ENCODE measurements at places on chromosomes 12 and 14.

DNA sequence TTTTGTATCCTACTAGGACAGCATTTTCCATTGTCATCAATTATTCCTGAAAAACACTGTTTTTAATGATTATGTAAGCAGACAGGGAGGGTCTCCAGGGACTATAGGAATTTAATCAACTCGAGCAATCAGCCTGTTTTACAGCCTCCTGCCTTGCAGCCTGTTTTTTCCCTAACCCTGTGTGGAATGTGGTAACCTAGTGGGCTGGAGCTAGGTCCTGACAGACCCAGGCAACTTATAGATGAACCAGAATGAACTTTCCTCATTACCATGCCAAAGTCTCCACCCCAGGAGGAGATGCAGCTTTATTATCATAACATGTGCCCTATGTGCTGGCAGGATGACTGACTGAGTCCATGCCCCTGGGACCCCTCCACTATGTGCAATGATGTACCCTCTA is 375.1 kb downstream of the BMP4 start:
- no peak for DNase-seq

- no peak for DNase-seq
Observed at GRCh38 chr14:65052832-65053231, 49.5 kb downstream of the MAX start.

GRCh38 chr12:57887631-57888408 is 41.3 kb upstream of the CTDSP2 start:
- no peak for DNase-seq

DNA sequence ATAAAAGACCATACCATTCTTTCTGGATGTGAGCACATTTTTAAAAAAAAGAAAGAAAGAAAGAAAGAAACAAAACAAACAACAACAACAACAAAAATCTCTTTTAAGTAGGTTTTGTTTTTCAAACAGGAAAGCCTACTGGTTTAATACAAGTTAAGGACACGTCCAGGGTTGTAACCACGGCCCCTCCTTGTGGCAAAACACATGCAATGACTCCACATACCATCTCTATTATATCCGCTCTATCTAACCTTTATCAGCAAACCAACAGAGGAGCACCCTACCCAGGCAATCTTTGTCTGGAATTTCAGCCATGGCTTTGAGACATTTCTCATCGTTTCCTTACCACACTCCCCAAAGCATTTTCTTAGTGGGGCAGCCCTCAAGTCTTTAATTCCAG is 360.5 kb upstream of the TMPO start:
- peak; percentile 55 for DNase-seq

DNA sequence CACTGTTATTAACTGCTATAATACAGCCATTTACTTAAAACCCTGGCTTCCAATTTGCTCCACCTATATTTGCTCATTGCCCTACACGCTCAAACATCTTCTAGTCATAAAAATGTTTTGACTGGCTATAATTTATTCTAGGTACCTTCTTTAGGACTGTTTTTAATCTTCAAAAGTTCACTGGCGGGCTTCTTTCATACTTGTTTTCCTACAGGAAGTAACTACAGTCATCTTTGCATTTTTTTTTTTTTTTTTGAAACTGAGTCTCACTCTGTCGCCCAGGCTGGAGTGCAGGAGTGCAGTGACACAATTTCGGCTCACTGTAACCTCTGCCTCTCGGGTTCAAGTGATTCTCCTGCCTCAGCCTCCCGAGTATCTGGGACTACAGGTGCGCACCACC is 32.5 kb downstream of the MPHOSPH9 start:
- no peak for DNase-seq

- no peak for DNase-seq
Observed at GRCh38 chr14:102726191-102726949, 50.9 kb upstream of the TRAF3 start.

DNA sequence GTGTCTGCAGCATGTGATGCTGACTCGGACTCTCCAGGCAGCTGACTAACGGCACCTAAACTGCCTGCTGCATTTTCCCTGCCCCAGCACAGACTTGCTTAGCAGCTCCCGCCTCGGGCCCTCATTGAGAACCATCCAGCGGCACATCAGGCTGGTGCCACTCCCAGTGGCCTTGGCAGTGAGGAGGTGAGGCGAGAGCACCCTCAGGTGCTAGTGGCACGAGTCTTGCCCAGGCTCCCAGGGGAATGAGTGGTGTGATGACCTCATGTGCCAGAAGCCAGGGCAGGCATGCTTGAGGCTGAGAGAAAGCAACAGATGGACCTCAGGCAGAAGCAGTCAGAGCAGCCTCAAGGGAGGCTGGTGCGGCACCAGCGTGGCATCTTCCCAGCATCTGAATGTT is 60.2 kb downstream of the PRKCH start:
- no peak for DNase-seq

- no peak for DNase-seq
Observed at GRCh38 chr12:47754881-47755280, 3.8 kb downstream of the RAPGEF3 start.

DNA sequence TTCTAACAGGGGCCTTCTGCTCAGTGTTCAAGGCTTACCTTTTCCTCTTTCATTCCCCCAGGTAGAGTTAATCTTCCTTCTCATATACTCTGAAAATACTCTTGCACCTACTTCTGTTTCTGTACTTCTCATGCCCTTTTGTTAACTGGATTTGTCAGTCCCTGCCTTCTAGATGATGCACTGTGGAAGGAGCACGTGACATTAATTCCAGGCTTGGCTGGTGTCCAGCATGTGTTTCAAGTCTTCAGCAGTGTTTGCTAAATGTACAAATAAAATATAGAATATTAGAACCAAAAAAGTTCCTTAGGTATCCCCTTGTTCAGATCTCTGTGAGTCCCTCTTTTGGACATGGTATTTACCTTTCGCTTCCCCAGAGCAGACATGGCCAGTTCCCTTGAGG is 27.9 kb upstream of the EVL start:
- DNase-seq: no peak

- no peak for DNase-seq
Observed at GRCh38 chr12:53870117-53870516, 68.5 kb upstream of the HOXC13 start.

DNA sequence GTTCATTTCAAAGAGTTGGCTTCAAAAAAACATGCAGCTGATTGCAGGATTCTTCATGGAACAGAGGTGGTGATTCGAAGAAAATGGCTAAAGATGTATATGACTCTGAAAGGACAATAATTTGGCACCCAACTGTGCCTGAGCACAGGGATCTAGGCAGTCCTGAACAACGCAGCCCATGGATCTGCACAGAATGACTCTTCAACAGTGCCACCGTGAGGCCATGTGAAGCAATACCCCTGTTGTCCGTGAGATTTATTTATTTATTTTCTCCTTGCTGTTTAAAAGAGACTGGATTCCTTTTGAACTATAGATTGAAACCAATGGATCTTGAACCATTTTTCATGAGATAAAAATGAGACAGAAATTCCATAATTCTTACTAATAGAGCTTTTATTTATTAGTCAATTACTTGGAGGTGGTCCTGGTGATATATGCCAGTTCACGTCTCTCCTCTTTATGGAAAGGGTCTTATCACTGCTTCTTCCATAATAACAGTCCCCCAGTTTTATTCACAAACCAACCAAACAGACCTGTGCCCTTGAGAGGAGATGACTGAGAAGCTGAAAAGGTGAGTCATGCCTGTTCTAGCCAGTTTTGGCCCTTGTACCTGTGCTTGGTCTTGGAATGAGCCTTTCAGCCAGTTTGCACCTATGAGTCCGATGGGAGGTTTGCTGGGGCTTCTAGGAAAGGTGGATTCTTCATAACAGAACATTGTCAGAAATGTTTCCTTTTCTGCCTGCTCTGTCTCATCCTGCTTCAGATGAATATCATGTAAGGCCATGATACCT is 1598.3 kb downstream of the AACS start:
- no peak for DNase-seq

GRCh38 chr12:22395666-22396065 is 61.2 kb upstream of the ST8SIA1 start:
- DNase-seq: no peak

- DNase-seq: peak; percentile 1
Observed at GRCh38 chr14:103555559-103556337, 6.7 kb downstream of the BAG5 start.

GRCh38 chr14:56989359-56989758 is 179.1 kb upstream of the OTX2 start:
- no peak for DNase-seq

- no peak for DNase-seq
Observed at GRCh38 chr12:571795-572531, 91.3 kb downstream of the NINJ2 start.

DNA sequence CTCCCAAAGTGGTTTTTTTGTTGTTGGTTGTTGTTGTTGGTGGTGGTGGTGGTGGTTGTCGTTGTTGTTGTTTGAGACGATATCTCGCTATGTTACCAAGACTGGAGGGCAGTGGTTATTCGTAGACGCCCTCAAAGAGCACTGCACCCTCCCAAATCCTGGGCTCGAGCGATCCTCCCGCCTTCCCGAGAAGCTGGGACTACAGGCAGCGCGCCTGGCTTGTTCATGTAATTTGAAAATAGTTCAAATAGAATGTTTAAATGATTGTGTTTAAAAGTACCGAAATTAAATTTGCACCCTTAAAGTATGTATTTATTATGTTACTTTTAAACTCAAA is 439 bp upstream of the ANAPC5 start:
- DNase-seq: no peak

DNA sequence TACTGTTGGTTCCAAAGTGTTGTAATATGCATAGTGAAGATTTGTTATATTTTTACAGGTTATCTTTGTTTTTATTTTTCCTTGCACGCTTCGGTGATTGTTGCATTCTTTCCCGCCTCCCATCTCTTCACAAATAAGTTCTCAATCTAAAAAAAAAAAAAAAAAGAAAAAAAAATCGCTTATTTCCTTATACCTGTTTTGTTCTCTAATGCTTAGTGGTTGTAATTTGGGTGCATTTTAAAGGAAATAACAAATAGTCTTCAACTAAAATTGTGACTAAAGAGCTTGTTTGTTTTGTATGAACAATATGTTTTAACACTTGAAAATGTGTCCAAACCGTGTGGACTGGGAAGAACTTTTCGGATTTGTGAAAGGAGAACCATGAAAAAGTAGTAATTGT is 1.5 kb downstream of the CAND1 start:
- peak; percentile 18 for DNase-seq

DNA sequence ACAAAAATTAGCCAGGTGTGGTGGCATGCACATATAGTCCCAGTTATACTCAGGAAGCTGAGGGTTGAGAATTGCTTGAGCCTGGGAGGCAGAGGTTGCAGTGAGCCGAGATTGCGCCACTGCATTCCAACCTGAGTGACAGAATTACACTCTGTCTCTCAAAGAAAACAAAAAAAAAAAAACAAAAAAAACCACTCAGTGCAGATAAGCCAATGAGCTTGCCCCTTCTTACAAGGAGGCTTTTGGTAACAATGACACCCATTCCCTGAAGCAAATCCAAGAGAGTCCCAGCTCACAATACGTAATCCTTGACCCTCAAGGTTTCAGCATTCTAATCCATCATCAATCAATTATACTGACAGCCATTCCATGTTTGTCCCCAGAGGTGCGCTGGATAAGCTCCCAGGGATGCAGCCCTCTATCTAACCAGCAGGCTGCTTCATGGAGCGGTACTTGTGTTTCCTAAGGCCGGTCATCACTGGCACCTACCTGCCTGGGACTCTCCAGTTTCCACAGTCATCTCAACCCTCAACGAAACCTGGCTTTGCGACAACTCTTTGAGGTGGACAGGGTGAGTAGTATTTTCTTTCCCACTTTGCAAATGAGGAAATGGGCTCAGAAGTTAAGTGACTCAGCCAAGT is 12.4 kb downstream of the GCN1 start:
- no peak for DNase-seq

GRCh38 chr12:7079826-7080125 is 12.5 kb downstream of the C1R start:
- no peak for DNase-seq

DNA sequence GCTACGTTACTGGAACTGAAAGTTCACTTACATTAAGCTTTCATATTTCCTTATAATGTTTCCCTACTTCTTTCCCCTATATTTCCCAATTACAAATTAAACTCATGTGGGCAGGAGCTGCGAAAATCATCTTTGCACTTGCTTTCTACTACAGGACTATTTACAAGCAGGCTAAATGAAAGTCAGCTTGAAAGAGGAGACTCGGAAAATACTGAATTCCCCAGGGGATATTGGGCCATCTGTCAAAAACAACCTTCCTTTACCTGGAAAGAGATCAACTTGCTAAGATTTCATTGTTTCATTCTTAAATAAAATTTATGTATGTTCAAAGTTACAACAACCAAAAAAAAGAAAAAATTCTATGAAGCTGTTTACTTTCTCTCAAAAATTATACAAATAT is 92.8 kb upstream of the BBS10 start:
- DNase-seq: no peak

DNA sequence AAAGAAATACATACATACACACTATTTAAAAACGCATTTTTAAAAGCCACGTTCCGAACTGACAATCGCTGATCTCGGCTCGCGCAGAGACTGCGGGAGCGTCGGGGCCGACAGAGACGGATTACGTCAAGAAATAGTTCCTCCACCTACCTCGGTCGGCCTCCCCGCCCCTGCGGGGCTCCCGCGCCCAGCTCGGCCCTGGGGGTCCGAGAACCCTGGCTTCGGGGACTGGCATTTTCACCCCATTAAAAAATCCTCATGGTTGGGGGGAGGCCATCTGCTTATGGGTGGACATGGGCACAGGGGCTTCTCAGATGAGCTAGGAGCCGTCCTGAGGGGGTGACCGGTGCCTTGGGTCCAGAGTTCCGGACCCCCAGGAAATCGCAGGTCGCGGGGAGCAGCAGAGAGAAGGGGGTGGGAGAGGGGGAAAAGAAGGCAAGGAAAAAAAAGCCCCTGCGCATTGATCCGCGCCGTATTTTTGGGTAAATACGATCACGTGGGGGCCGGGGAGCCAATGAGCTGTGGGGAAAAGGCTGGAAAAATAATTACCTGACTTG is 324 bp upstream of the HOXC9 start:
- DNase-seq: no peak

- DNase-seq: no peak
Observed at GRCh38 chr12:87795555-87795954, 233.6 kb downstream of the C12orf50 start.

- DNase-seq: peak; percentile 82
Observed at GRCh38 chr12:1661553-1662335, 29.1 kb upstream of the ADIPOR2 start.

- no peak for DNase-seq
Observed at GRCh38 chr14:20597108-20597507, 5.9 kb upstream of the RNASE12 start.

DNA sequence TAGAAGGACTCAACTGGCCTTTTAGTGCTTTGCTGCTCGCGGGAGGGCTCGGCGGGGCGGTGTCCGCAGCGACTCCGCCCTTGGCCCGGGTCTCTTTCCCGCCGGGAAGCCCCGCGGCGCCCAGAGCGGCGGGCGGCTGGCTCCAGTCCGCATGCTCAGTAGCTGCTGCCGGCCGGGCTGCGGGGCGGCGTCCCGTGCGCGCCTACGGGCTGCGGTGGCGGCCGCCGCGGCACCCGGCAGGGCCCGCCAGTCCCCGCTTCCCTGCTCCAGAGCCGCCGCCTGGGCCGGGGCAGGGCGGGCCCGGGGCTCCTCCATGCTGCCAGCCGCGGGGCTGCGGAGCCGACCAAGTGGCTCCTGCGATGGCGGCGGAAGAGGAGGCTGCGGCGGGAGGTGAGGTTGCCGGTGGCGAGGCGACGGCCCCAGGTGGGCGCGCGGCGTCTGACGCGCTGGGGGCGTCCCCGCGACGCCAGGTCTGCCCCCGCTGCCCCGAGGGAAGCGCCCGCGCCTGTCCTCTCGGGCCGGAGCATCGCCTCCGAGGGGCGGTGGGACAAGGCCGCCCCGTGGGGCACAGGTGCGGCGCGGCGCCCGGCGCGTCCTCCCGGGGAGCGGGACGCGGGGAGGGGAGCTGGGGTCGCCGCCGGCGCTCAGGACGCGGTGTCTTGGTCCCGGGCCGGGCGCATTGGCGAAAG is at the start of gene BMAL2:
TSS of gene BMAL2 (plus strand) at position 123 of the 689 bp plus-strand sequence. CDS start at position 360, 237 bp downstream.
- DNase-seq: no peak

- DNase-seq: peak; percentile 12
Observed at GRCh38 chr14:88559852-88560251, 3.0 kb upstream of the ZC3H14 start.
